Kidney tubule cell (primary cell): ENCODE measurements at places on chromosomes 16 and 17.

DNA sequence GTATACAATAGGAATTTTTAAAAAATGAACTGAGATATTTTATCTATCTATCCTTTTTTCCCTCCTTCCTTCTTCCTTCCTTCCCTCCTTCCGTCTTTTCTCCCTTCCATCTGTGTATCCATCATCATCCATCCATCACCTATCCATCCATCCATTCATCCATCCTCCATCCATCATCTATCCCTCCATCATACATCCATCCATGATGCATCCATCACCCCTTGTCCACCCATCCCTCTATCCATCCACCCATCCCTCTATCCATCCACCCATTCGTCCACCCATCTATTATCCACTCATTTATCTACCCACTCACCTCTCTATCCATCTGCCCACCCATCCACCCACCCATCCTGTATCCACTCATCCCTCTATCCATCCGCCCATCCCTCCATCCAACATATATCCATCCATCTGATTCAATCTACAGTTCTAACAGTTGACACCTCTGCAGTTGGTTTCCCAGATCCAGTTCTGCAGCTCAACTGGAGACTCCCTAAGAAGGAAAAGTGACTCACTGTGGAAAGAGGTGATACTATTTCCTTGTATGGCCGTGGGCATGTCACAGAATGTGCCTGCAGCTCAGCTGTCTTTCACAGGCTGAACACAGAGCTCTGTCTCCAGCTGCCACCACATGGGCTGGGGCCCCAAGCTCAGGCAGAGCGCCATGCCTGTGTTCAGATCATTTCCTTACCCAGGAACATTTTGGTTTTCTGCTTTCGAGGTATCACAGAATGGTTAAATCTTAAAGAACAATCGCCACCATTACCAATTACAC is 130.8 kb downstream of the XYLT1 start:
- peak; percentile 49 for DNase-seq

- no peak for DNase-seq
Observed at GRCh38 chr16:734208-734980, 6.4 kb downstream of the CIAO3 start.

DNA sequence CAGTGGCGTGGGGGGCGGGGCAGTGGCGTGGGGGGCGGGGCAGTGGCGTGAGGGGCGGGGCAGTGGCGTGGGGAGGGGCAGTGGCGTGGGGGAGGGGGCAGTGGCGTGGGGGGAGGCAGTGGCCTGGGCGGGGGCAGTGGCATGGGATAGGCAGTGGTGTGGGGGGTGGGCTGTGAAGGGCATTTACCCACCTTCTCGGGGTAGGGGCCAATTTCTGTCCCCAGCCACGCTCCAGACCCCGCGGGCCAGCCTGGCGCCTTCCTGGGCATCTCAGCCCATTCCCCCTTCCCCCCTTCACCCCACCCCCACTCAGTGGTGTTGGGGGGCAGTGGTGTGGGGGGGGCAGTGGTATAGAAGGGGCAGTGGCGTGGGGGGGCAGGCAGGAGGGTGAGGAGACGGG is 92.7 kb downstream of the LITAF start:
- no peak for DNase-seq

DNA sequence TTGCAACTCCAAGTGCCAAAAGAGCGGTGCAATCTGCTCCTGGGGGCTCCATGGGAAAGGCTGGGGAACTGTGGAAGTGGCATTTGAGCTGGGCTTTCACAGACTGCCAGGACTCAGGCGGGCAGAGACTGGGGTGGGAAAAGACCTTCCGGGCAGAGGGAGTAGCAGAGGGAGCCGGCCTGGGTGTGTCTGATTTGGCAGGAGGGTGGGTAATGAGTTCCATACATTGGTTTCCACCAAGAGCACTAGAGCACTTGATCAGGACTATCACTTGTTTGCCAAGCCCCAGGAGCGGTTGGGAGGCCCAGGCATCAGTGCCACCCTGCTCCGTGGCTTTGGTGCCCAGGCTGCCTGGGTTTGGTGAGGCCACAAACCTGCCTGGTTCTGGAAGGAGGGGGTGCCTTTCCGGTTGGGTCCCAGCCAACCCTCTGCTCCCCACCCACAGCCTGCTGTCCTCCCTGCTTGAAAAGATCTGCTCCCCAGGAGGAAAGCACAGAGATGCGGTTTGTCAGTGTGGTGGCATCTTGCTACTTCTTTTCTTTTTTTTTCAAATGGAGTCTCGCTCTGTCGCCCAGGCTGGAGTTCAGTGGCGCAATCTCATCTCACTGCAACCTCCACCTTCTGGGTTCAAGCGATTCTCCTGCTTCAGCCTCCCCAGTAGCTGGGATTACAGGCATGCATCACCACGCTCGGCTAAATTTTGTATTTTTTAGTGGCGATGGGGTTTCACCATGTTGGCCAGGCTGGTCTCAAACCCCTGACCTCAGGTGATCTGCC is 3.5 kb upstream of the TRIM47 start:
- no peak for DNase-seq

GRCh38 chr17:45907750-45908395 is 13.5 kb downstream of the MAPT start:
- no peak for DNase-seq

GRCh38 chr16:53745086-53745485 is 41.1 kb downstream of the FTO start:
- peak; percentile 85 for DNase-seq
